Fibroblast of skin of left biceps (primary cell): ENCODE measurements at places on chromosomes 4 and X.

GRCh38 chr4:155566354-155566753 is 100.3 kb upstream of the GUCY1A1 start:
- no peak for DNase-seq

GRCh38 chr4:101028886-101029285 is 318.4 kb downstream of the PPP3CA start:
- DNase-seq: no peak

DNA sequence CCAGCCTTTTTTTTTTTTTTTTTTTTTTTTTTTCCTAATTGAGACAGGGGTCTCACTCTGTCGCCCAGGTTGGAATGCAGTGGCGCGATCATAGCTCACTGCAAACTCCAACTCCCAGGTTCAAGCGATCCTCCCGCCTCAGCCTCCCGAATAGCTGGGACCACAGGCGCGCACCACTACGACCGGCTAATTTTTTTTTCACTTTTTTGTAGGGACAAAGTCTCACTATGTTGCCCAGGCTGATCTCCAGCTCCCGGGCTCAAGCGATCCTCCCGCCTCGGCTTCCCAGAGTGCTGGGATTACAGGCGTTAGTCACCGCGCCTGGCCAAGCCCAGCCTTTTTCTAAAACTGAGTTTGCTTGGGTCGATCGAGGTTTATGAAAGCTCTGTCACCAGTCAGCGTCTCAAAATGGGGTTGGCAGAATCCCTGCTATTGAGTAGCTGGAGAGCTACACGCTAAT is 1.3 kb upstream of the OTUD5 start:
- no peak for DNase-seq

DNA sequence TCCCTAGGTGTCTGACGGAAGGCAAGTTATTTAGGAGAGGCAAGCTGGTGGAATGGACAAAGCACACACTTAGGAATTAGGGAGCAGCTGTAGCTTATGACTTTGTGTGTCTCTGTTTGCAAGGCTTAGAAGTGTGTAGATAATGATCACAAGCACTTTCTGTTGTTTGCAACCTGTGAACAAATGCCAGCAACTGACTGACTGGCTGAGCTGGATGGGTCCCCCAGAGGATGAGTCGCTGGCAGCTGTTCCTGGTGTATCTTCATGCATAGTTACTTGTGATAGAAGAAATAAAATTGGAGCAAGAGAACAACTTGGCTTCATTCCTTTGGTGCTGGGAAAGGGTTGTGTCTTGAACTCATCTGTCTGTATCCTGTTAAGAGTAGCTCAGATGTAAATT is 64.2 kb upstream of the BEND4 start:
- no peak for DNase-seq

DNA sequence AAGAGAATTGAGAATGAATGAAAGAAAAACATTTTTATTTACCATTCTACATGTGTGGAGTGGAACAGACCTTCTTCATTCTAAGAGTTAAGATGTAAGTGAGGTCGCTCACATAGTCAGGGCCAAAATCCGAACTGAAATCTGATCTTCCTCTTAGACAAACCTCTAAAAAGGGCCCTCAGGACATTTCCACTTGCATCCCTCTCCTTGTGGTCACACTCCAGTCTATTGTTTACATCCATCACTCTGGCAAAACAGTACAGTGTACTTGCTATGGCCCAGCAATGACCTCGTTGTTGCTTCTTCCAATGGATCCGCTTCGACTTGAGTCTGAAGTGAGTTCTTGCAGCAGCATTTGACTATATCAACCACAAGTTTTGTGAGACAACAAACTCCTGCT is 54.2 kb downstream of the MOSPD2 start:
- DNase-seq: no peak

GRCh38 chr4:8818063-8818881 is 53.4 kb downstream of the HMX1 start:
- no peak for DNase-seq

- DNase-seq: no peak
Measured at GRCh38 chr4:6902318-6903042, 7.1 kb upstream of the TBC1D14 start.

- no peak for DNase-seq
Measured at GRCh38 chr4:18291256-18291655, 269.7 kb upstream of the LCORL start.

- DNase-seq: no peak
Measured at GRCh38 chrX:10875995-10876394, 235.1 kb upstream of the HCCS start.

DNA sequence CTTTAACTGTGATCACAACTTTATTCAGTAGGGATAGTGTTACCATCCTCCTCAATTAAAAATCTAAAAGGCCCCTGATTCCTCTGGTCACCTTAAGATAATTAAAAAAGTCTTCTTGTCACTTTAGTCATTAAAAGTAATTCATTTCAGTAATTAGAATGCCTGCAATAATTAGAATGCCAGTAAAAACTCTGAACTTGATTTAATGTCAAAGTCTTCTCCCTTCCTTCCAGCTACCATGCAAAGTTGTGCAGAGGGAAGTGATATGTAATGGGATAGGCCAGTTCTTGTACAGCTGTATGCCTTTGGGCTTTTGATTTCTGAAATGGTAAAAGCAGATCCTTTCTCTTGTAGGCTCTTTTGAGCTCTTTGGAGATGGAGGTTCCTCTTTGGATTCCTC is 417.2 kb downstream of the ADAM29 start:
- DNase-seq: no peak

GRCh38 chr4:153788413-153789276 is at the start of gene SFRP2:
SFRP2 (minus strand) TSS chr4:153789083; CDS start chr4:153788835, 248 bp downstream.
- DNase-seq: no peak

DNA sequence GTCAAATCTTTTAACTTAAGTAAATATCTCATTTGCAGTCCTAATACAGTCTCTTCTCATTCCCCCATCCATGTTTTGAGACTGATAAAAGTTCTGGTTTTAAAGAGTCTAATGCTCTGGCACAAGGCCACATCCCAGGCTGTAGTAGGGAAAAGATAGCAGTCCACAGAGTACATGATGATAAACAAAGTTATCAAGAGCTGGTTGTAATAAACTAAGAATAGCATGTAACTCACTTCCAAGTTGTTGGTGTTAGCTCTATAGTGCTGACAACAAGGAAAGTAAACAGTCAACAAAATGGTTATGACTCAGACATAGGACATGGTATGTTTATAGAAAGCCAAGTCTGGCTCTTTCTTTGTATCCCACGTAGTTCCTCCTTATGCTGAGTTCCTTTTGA is 21.8 kb upstream of the AREG start:
- no peak for DNase-seq

DNA sequence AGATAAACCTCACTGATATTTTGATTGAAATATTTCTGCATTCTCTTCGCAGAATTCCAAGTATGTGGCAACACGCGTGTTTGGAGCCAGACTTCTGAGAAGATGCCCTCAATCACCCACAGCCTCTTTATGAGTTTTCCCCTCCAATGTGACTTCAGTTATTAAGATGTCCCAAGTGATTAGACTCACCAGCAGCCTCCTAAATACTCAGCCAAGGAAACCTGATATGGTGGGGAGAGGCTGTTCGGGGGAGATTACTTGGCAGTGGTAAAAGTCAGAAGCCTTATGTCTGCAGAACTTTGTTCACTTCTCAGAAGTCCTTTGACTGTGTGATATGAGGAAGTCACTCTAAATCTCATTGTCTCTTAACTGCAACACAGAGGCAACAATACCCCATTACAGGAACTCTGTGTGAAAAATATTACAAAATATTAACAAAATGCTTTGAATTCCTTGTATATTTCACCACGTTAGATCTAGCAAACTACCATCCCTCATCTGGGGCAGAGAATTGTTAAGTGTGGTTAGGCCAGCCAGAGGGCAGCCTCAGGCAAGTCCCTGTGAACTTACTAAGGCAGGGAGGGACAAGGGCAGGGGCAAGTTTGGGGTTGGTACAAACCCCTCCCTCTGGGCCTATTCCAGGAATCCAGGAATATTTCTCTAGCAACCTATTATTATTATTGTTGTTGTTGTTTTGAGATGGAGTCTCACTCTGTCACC is 151.4 kb upstream of the USP9X start:
- DNase-seq: peak; percentile 62

DNA sequence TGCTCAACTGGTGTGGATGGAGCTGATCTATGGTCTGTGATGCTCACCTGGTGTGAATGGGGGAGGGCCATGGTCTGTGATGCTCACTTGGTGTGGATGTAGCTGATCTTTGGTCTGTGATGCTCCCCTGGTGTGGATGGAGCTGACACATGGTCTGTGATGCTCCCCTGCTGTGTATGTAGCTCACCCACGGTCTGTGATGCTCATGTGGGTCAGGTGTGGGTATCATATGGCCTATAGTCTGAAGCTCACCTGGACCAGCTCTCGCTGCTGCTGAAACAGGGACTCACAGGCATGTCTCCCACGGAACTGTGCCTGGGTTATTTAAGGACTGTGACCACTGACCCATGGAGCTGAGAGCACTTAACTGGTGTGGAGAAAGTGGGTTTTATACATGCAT is 109.7 kb downstream of the CRLF2 start:
- DNase-seq: no peak

DNA sequence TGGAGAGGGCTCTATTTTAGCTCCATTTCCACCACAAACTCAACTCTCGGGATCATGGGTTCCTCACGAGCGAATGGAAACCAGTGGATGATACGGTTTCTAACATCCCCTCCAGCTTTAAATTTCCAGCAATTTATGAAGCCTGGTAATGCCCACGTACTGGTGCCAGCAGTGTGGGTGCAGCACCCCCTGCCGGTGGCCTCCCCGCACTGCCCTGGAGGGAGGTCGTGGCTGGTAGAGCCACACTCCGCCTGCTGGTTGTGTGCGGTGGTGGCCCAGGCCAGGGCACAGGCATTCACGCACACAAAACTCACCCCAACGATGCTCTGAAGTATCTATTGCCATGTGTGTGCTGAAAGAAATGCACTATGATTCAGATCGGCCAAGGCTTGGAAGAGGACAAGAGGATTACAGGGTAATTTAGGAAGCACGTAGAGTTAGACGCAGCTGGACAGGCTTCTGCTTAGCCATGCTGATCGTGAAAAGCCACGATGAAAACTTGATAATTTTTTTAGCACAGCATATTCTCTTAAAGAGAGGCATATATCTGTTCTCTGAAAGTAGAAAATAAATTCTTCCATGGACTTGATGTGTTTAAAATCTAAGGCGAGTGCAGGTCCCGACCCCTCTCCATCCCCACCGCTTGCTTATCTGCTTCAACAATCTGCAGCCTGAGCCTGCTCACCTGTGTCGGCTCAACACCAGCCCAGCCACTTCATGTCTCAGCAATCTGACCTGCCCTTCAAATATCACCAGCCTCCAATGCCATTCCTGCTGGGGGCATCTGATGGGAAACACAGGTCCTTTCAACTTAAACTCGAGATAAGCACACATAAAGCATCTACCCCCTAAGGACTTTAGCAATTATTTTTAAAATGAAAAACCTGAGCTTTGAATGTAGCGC is 59.1 kb downstream of the SCD5 start:
- no peak for DNase-seq

DNA sequence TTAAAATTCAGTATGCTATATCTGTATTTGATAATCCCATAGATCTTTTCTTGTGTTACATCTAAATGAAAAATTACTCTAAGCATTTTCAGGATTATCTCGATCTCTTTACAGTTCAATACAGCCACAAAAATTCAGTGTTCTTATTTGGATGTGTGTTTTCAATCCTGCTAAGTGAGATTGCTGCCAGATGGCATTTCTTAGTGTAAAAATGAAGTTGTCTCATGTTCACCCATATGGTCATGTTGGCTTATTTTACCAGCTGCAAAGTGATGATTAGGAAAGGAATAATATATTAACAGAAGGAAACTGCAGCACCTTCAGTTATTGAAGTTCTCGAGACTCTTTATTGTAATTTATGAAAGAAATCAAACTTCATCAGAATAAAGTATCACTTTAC is 12.1 kb upstream of the FAM47A start:
- no peak for DNase-seq

GRCh38 chr4:109631532-109632108 is 71.6 kb downstream of the MCUB start:
- no peak for DNase-seq

GRCh38 chr4:109979920-109980717 is 67.4 kb downstream of the EGF start:
- peak; percentile 81 for DNase-seq

- no peak for DNase-seq
Measured at GRCh38 chr4:20249333-20249732, 2.4 kb upstream of the SLIT2 start.

GRCh38 chr4:73137121-73137520 is 67.6 kb upstream of the COX18 start:
- DNase-seq: no peak

- no peak for DNase-seq
Measured at GRCh38 chrX:110519906-110520452, 161.3 kb downstream of the RTL9 start.

DNA sequence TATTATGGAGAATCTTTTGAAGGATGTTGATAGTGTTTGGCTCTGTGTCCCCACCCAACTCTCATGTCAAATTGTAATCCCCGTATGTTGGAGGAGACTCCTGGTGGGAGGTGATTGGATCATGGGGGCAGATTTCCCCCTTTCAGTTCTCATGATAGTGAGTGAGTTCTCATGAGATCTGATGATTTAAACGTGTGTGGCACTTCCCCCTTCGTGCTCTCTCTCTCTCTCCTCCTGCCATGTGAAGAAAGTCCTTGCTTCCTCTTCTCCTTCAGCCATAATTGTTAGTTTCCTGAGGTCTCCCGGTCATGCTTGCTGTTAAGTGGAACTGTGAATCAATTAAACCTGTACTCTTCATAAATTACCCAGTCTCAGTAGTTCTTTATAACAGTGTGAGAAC is 166.1 kb upstream of the NUDT6 start:
- no peak for DNase-seq

DNA sequence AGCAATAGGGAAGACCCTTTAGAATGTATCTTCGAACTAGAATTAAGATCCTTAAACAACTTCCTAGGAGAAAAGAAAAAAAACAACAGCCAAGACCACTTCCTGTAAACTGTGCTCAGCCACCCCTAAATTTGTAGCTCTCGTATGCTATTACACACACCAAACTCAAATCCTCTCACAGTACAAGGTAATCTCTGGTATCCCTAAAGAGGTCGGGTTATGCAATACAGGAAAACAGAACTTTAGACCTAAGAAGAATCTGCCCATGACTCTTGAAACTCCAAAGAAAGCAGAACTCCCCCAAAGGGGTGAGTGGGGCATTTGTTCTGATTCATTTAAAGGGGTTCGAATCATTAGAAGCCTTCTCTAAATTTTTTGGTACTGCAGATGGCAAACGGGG is 170.9 kb upstream of the CASK start:
- DNase-seq: no peak

DNA sequence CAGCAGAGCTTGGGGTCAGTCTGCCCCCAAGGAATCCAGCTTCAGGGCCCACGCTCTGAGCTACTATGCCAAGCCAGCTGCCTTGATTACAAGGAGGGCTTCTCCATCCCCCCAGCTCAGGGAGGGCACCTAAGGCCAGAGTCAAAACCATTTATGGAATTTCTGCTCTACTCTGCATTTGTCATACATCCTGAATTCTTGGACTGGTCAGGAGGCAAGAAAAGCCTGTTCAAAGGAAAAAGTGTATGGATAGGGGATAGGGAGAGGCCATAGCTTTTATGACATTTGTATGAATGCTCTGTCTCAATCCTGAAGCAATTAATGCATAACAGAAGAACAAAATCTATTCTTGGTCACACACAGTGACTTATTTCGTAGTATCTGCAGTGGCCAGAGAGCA is 32.2 kb downstream of the EDNRA start:
- DNase-seq: no peak

GRCh38 chrX:147927256-147927655 is 15.5 kb downstream of the FMR1 start:
- DNase-seq: no peak
